Uterus (tissue), 4 donors: ENCODE measurements at places on chromosomes 1 and 21.
A peak's percentile ranks its signal among the peaks of the same experiment; 100 is the strongest.

GRCh38 chr1:27789540-27790041 is 16.6 kb downstream of the STX12 start:
- no peak for DNase-seq

DNA sequence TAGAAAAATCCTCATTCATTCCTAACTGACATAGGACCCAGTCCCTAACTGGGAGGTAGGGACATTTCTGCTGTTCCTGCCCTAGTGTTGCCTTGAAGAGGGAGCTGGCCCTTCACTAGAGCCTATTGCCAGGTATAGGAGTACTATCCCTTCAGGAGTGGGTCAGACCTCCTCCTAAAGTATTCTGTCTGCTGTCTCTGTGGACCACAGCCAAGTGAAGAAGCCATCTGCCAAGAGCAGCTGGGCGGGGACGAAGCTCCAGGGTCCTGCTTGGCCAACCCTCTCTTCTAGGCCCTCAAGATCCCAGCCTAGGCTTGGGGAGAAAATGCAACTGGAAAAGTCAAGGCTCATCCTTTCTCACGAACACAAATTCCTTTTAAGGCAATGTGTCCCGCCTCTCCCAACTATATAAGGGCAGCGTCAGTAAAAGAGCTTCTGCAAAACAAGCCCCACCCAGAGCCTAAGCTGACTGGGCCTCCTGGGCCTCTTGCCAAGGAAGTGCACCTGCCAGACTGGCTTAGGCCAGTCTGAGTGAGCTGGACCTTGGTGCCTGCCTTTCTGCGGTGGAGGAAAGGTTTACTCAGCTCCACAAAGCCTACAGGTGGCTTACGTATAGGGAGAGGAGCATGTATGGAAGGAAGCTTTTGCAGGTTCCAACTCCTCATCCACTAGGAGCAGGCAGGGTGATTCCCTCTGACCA is 638 bp upstream of the TUFT1 start:
- DNase-seq: peak; percentile 81

DNA sequence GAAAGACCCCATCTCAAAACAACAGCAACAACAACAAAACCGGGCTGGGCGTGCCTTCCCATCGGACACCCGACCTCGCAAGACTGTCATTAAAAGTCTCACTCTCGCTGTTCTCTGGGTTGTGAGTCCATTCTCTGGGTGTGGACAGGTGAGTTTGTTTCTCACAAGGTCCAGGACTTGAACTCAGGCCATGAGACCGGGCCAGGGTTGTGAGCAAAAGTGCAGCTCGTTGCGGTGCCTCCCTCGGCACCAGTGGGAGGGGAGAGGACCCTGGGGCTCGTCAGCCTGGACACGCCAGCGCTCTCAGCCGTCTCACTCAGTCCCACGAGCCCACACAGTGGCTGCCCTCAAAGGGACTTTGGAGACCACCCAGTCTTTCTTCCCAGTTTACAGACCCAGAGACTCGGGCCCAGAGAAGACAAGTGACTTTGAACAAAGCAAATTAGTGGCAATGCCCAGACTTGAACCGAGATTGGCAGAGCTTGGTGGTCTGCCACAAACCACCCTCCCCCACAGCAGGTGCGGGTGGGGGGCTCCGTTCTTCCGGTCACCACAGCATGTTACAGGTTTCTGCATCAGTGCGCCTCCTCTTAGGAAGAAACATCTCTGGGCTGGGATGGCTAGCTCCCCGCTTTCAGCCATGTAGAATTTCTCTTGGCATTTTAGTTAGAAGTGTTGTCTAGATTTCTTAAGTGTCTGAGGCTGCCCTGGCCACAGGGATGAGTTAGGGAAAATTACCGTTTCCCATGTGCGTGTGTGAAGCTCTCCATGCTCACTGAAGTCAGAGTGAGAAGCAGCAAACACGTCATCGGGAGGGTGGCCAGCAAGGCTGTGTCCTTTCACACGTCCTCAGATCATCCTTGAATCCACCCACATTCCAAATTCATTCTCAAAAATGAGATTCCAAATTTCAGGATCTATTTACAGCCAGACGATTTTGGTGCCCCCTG is 28.3 kb downstream of the LRRC3 start:
- DNase-seq: no peak

GRCh38 chr1:86750530-86750929 is 46.2 kb downstream of the SH3GLB1 start:
- no peak for DNase-seq

DNA sequence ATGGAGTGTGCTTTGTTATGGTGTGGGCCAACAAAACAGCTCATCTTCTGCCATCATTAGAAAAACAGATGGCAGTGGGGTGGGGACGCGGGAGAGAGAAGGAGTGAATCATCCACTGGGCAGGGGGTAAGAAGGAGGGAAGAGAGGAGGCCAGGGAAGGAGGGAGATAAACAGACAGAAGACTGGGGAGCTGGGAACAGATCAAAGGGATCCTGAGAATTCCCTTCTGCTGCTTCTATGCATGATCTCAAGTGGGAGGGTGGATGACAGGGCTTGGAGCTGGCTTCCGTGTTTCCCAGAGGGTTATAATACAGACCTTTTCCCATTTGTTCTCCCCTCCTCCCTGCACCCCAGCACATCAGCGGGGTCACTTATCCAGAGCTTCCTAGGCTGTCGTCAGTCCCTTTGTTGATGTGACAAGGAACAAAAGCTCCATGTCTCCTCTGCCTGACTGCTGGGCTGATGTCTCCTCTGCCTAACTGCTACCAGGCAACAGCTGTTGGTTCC is 338.6 kb downstream of the PAPPA2 start:
- peak; percentile 22 for DNase-seq

- no peak for DNase-seq
Measured at GRCh38 chr1:45557422-45557944, 6.9 kb downstream of the AKR1A1 start.

- no peak for DNase-seq
Measured at GRCh38 chr1:180165509-180166435, 11.1 kb downstream of the QSOX1 start.

DNA sequence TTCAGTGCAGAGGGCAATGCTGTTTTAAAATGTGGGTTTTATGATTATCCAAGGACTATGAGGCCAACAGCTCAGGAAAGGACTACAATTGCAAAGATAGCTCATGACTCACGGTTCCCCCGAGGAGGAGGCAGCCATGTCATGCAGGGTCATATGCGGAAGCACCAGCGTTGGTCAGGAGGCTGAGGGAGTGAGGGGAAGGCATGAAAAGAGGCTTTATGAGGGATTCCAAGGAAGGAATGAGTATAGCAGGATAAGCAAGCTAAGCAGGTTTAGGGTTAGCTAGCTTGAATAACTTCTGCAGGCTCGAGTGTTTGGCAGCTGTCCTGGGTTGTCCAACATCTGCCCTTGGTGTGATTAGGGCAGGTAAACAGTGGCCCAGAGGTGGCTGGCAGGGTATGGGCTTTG is 495.1 kb downstream of the SETD4 start:
- DNase-seq: no peak

DNA sequence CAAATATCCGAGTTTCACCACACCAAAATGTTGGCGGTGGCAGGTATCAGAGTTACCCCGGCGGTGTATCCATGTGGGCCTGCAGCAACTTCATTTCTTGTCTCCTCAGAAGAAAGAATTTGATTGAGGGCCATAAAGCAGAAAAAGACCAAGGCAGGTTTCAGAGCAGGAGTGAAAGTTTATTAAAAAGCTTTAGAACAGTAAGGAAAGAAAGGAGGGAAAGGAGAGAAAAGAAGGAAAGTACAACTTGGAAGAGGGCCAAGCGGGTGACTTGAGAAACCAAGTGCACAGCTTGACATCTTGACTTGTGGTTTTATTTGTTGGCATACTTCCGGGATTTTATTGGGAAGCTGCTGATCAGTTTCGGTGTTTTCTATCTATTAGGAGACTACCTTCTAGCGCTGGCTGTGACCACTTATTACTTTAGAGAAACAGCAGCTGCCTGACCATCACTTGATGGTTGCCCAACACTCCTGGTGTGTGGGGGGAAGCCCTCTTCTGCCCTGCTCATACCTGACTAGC is 75.5 kb upstream of the RAB3GAP2 start:
- no peak for DNase-seq

GRCh38 chr1:163877016-163877415 is 555.3 kb downstream of the NUF2 start:
- no peak for DNase-seq
